SK-N-DZ (cell line): ENCODE measurements at places on chromosomes 13 and 19.

GRCh38 chr19:11673608-11674041 is 65.1 kb downstream of the ZNF823 start:
- peak; percentile 37 for DNase-seq

GRCh38 chr13:39836038-39836437 is 180.6 kb downstream of the COG6 start:
- DNase-seq = no peak

DNA sequence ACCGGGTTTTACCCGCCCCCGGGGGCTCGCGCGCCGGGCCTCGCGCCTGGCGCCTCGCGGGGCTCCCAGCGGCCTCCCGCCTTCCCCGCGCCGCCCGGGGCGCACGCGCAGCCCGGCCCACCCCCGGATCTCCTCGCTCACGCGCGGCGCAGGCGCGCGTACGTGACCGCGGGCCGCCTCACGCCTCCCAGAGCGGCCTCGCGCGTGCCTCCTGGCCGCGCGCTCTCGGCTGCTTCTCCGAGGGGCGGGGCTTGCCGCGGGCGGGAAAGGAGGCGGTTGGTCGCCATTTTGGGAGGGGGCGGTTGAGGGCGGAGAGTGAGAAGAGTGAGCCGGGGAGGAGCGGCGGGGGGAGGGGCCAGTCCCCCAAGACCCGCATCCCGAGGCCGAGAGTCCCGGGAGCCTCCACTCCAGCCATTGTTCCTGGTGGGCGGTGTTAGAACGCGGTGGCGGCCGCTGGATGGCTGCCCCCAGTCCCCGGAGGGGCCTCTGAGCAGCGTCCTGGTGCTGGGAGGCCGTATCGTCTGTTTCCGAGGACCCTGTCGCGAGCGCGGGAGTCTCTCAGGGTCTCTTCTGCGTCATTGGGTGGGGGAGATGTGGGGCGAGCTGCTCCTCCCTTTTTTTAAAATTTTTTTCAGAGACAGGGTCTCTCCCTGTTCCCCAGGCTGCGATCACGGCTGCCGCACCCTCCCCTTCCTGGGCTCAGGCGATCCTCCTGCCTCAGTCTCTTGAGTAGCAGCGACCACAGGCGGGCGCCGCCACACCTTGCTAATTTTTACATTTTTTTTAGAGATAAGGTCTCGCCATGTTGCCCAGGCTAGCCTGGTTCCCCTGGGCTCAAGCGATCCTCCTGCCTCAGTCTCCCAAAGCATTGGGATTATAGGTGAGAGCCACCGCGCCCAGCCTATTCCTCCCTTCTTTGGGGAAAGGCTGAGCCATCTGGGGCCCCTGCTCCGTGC is at the start of gene ZNF541:
Gene ZNF541 (minus strand): TSS at position 78 of the 956 bp plus-strand sequence. CDS start 17,292 bp downstream, outside the sequence.
- no peak for DNase-seq

GRCh38 chr19:36215276-36216123 is 594 bp downstream of the ZNF146 start:
- DNase-seq = peak; percentile 9

DNA sequence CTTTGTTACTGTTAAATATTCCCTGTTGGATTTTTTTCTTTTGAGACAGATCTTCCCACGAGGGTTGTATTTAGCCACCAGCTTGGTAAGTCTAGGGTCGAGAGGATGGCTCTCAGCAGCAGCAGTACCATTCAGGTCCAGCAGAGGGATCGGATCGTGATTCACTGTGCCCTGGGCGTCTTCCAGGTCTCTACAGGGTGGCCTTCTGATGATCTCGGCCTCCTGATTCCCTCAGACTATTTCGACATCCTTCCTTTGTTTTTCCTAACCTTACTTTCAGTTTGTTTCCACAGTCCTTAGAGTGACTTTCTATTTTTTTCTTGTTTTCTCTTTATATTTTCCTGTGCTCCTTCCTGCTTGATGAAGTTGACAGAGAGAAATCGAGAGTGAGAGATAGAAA is 1436.9 kb downstream of the UQCRFS1 start:
- no peak for DNase-seq

- DNase-seq = no peak
These were observed 68.7 kb downstream of the IPO5 start for GRCh38 chr13:98022210-98022609.

GRCh38 chr13:41558781-41559560 is 101.6 kb downstream of the RGCC start:
- no peak for DNase-seq

GRCh38 chr19:40284501-40285352 is at the start of gene AKT2:
TSS of gene AKT2 (minus strand) at chr19:40285345. CDS start at chr19:40265267, 20,078 bp downstream.
- DNase-seq = peak; percentile 80

GRCh38 chr13:29707876-29708543 is 112.5 kb upstream of the SLC7A1 start:
- DNase-seq = peak; percentile 71

- no peak for DNase-seq
These were observed 339.4 kb downstream of the TEX29 start for GRCh38 chr13:111659842-111660241.

GRCh38 chr19:17599780-17600179 is 44.3 kb downstream of the COLGALT1 start:
- no peak for DNase-seq

DNA sequence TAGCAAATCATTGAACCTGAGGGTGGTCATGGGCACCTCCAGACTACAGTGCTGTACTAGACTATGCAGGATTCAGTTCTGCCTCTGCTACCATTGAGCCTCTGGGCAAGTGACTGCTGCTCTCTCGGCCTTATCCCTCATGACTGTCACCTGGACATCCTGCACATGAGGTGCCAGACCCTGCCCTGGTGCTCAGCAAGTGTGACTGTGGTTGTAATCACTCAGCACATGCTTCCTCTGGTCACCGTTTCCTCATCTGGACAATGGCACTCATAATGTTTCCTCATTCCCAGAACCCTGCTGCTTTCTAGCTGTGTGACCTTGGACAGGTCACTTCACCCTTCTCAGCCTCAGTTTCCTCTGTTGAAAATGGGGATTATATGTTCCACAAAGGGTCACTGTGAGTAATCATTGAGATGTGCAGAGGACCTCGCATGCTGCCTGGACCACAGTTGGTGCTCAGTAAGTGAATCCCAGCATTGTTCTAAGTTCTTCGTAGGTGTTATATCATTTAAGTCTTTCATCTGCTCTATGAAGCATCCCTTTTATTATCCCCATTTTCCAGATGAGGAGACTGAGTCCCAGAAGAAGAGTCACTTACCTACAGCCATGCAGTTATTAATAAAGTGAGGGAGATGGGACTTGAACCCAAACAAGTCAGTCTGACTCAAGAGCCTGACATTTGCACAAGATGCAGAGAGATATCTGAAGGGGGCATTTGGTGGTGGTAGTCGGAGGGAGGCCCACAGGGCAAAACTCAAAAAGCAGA is 3.2 kb downstream of the SYT3 start:
- no peak for DNase-seq

DNA sequence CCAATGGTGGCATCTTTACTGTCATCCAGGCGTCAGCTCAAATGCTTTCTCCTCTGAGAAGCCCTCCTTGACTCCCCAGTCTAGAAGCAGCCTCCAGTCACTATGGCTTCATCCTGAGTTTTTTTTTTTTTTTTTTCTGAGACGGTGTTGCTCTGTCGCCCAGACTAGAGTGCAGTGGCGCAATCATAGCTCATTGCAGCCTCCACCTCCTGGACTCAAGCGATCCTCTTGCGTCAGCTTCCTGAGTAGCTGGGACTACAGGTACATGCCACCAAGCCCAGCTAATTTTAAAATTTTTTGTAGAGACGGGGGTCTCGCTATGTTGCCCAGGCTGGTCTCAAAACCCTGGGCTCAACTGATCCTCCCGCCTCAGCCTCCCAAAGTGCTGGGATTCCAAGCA is 4.2 kb downstream of the NRTN start:
- DNase-seq = no peak
